ENCODE measurements at places on chromosomes 7 and 10. TPM values are rescaled to one million over a fixed set of nuclear protein-coding genes. Genes with fewer than 3 reads are reported as not detected.

- H3K4me1 ChIP-seq, result no peaks in the 10 kb centered on the region
- no peak for DNase-seq
- H3K27me3 ChIP-seq, result no peaks in the 10 kb centered on the region
- H3K36me3 ChIP-seq, result no peaks in the 10 kb centered on the region
- no peak overlapping the region for H3K4me3 ChIP-seq
- H3K27ac ChIP-seq, result no peak overlapping the region
Measured at GRCh38 chr10:80870282-80870681, 332.6 kb downstream of the SH2D4B start.

Gene PRXL2A
- 16.4 TPM for total RNA-seq

GRCh38 chr7:27171637-27172314, 2.3 kb downstream of the HOXA10 start:
- peak overlapping the region; percentile 80 for H3K27ac ChIP-seq
- no peak overlapping the region for H3K4me3 ChIP-seq
- H3K36me3 ChIP-seq, result peaks cover 7% of the 10 kb centered on the region
- DNase-seq, result no peak
- peaks cover 5% of the 10 kb centered on the region for H3K4me1 ChIP-seq

GRCh38 chr7:57201021-57201894, 69.0 kb upstream of the ZNF479 start:
- no peaks in the 10 kb centered on the region for H3K27me3 ChIP-seq
- DNase-seq, result no peak
- no peaks in the 10 kb centered on the region for H3K4me1 ChIP-seq
- H3K36me3 ChIP-seq, result peaks cover 2% of the 10 kb centered on the region
- H3K27ac ChIP-seq, result no peak overlapping the region

DNA sequence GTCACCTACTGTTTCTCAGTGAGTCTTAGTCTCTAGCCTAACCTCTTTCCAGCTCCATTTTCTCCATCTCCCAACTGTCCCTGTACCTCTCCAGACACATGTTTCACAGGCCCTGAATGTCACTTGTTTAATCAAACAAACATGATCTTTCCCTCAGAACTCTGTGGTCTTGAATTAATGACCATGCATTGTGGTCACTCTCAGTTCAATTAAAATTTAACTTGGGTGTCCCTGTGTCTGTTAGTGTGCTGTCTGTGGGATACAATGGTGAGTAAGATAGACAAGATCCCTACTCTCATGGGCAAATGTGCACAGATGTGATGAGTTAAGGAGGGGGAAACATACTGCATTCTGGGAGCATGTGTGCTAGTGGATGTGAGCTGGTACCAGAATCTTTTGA, 65.0 kb downstream of the RBM33 start:
- H3K4me3 ChIP-seq, result no peak overlapping the region
- H3K27ac ChIP-seq, result no peak overlapping the region
- DNase-seq, result no peak
- H3K27me3 ChIP-seq, result no peaks in the 10 kb centered on the region
- peaks cover 16% of the 10 kb centered on the region for H3K4me1 ChIP-seq
- H3K36me3 ChIP-seq, result peaks cover 44% of the 10 kb centered on the region

Gene ITGB8
- not detected for total RNA-seq

Gene COL28A1
- total RNA-seq, result not detected

DNA sequence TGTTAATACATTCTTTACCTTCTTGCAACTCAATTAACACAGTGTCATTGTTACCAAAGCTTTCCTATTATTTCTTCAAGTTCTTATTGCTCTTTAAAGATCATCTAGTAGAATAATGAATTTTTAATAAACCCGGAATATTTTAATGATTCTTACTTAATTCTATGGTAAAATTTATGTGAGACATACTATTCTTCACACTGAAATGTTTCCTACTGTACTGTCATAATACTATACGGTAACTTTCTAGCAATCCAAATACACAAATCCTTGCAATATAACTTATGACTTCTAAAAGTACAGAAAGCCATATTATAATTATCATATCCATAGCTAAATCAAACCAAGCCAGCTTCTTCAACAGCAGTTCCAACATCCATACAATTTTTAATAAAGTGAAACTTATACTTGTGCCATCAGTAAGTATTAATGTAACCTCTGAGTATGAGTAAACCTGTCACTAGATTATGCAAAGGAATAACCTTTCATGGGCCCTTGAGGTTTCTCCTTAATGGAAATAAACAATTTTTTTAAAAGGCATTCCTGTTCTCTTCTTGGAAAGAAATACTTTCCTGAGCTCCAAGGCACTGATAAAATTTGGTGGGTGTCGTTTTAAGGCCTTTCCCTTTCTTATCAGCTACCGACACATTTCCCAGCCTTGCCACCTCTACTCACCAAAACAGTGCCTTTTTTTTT, 87.4 kb downstream of the IMMP2L start:
- no peak for DNase-seq
- no peaks in the 10 kb centered on the region for H3K36me3 ChIP-seq
- no peak overlapping the region for H3K4me3 ChIP-seq

Gene FGFBP3
- total RNA-seq, result 2.7 TPM

DNA sequence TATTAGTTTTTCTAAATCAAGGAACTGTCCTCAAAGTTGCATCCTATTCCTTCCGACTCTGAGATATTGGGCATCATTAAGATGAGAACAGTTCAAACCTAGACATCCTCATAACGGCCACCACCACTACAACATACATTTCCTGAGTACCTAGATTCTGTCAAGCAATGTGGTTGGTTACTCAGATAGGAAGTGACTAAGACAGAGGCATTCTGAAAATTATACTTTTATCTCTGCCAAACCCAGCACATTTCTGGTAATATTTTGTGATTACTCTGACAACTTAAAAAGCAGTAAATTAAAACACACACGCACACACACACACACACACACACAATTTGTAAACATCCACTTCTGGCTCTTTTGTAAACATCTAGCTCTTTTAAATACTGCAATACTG, 291.2 kb upstream of the MEOX2 start:
- H3K4me1 ChIP-seq, result no peaks in the 10 kb centered on the region
- H3K36me3 ChIP-seq, result no peaks in the 10 kb centered on the region
- H3K4me3 ChIP-seq, result no peak overlapping the region
- no peaks in the 10 kb centered on the region for H3K27me3 ChIP-seq
- DNase-seq, result no peak

- peaks cover 31% of the 10 kb centered on the region for H3K36me3 ChIP-seq
- H3K27me3 ChIP-seq, result no peaks in the 10 kb centered on the region
- H3K4me1 ChIP-seq, result peaks cover 45% of the 10 kb centered on the region
- DNase-seq, result peak; percentile 86
Measured at GRCh38 chr10:72272689-72273409, 875 bp upstream of the DDIT4 start.

DNA sequence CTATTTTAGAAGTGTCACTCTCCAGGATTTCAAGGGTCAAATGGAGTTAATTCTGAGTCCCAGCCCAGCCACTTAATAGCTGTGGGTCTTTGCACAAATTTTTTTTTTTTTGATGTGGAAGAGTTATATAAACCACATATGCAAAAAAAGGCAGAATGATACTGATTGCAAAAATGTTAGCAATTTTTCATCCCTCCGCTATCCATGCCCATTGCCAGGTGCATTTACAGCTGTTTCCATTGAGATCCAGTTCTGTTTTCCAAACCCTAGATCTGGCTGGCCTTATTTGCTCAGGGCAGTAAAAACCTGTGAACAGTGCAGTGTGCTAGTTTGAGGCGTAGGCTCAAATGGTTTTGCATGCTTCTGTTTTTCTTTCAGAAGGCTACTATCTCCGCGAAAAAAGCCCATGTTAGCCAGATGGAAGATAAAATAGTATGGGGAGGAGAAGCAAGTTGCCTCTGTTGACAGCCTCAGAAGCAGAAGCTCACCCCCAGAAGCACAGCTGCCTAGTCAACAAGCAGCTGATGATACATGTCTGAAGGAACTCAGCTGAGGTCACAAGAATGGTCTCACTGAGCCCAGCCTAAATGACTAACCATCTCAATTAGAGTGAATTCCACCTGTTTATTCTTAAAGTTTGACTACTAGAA, 997 bp upstream of the ZNF138 start:
- H3K4me1 ChIP-seq, result peaks cover 12% of the 10 kb centered on the region
- H3K27me3 ChIP-seq, result no peaks in the 10 kb centered on the region
- peak overlapping the region; percentile 100 for H3K4me3 ChIP-seq

DNA sequence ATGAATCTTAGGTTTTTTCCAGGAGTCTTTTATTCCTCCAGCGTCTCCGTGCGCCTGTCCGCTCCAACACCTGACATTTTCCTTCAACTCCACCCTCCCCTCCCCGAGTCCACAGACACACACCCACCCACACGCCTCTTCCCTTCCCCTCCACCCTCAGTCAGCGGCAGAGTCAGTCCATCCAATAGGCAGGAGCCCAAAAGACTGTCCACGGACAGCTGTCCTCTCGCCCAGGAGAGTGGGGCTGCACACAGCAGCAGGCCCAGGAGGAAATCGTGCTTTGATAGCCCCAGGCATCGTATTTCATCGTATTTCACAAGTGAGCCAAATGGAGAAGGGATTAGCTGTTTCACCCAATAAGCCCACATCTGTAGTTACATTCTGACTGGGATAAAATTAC, 285.1 kb downstream of the ZEB1 start:
- H3K4me3 ChIP-seq, result peak overlapping the region; percentile 88
- H3K27me3 ChIP-seq, result peaks cover 5% of the 10 kb centered on the region
- H3K36me3 ChIP-seq, result no peaks in the 10 kb centered on the region
- H3K4me1 ChIP-seq, result peaks cover 26% of the 10 kb centered on the region
- no peak for DNase-seq

Gene SLC16A12
- not detected for total RNA-seq

DNA sequence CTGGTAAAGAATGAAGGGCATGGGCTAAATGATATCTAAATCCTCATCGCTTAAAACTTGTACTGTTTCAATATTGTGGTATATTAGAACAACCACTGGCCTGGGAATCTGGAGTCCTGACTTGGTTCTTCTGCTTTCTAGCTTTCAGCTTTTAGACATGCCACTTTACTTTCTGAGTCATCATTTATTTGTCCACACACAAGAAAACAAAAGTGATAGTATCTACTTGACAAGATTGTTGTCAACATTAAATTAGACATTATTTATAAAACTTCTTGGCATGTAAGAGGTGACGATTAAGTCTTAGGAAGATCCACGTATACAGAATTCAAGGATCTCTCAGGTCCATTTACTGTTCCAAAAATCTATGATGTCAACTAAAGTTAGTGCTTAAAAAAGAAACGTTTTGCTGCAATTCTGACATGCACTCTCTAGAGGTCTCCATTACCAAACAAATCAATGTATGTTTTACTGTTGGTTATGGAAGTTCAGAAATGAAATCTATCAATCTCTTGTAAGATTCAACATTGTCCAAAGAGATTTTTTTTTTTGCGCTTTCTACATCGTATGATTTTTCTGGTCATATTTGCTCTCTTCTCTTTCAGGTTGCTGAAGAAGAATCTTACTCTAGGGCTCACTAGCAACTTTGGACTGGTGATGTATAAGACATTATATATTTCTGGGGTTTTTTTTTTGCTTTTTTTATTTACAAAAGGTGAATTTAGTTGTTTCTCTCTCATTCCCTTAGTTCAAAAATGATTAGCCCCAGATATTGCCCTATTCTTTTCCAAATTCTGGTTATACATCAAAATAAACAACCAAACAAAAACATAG, 53.6 kb upstream of the DYNC1I1 start:
- H3K27me3 ChIP-seq, result no peaks in the 10 kb centered on the region
- H3K36me3 ChIP-seq, result no peaks in the 10 kb centered on the region
- no peaks in the 10 kb centered on the region for H3K4me1 ChIP-seq
- no peak overlapping the region for H3K27ac ChIP-seq
- no peak overlapping the region for H3K4me3 ChIP-seq
- DNase-seq, result no peak

Gene KIAA1549
- 0.77 TPM for total RNA-seq

Gene HPSE2
- not detected for total RNA-seq

GRCh38 chr10:34154383-34154900, 660.7 kb downstream of the PARD3 start:
- DNase-seq, result no peak
- no peaks in the 10 kb centered on the region for H3K4me1 ChIP-seq
- no peak overlapping the region for H3K4me3 ChIP-seq
- H3K36me3 ChIP-seq, result no peaks in the 10 kb centered on the region
- H3K27ac ChIP-seq, result no peak overlapping the region

Gene OPALIN
- total RNA-seq, result not detected

DNA sequence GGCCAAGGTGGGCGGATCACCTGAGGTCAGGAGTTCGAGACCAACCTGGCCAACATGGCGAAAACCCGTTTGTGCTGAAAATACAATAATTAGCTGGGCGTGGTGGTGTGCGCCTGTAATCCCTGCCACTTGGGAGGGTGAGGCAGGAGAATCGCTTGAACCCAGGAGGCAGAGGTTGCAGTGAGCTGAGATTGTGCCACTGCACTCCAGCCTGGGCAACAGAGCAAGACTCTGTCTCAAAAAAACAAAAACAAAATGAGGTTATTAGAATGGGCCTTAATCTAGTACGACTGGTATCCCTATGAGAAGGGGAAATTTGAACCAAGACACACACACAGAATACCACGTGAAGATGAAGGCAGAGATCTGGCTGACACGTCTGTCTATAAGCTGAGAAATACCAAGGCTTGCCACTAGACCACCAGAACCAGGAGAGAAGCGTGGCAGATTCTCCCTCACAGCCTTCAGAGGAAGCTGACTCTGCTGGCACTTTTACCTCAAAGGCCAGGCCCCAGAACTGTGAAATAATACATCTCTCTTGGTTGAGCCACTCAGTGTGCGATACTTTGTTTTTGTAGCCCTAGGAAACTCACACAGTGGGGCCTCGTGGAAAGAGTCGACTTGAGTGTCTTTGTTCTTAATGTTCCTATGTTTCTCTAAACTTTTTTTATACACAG, 59.6 kb downstream of the TMEM209 start:
- H3K4me3 ChIP-seq, result no peak overlapping the region
- H3K27me3 ChIP-seq, result peaks cover 41% of the 10 kb centered on the region
- DNase-seq, result peak; percentile 37
- no peaks in the 10 kb centered on the region for H3K36me3 ChIP-seq
- peaks cover 3% of the 10 kb centered on the region for H3K4me1 ChIP-seq

DNA sequence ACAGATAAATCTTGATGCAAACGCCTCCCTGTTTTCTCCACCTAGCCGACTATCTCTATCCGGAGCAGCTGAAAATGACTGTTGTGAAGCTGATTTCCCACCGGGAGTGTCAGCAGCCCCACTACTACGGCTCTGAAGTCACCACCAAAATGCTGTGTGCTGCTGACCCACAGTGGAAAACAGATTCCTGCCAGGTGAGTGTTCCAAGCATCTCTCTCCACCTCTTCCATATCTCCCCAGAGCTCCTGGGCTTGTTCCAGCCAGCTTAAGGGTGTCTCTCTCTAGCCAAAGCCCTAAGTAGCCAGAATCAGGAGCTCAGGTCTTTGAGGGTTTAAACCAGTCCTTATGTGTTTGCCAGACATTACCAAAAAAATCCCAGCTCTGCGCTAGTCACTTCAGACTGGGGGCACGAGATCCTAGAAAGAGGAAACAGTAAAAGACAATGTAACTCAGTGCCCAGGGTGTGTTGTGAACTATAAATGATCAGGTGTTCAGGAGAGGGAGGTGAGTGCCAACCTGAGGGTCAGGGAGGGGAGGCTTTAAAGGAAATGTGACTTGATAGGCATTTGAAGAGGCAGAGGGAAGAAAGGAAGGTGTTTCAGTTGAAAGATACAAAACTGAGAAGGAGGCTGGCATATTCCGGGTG, 4.4 kb downstream of the PLAU start:
- H3K27ac ChIP-seq, result no peak overlapping the region
- DNase-seq, result no peak
- no peak overlapping the region for H3K4me3 ChIP-seq
- peaks cover 9% of the 10 kb centered on the region for H3K36me3 ChIP-seq

Data from activated CD4-positive, alpha-beta T cell treated with anti-CD3 and anti-CD28 coated beads, Interleukin-2, amount 10 ng/mL, durations not matched to agents 24 days and 14 days (primary cell).